Tongue (tissue), 3 donors: ENCODE measurements at places on chromosomes 6 and 20. TPM values are rescaled to one million over a fixed set of nuclear protein-coding genes. Genes with fewer than 3 reads are reported as not detected.
A peak's percentile ranks its signal among the peaks of the same experiment; 100 is the strongest.

DNA sequence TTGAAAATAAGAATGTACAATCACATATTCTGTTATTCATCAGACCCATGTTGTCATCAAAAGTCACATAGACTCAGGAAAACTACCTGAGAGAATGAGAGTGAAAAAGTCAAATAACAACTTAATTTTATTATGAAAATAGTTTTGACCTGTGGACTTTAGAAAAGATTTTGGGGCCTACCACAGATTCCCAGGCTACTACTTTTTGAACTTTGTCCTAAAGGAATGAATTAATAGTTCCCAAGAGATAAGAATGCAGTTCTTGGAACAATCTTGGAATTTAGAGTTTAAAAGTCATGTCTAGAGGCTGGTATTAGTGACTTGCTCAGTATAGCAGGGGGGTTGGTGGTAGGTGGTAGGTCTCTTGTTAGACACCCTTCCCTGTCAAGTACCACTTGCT, 3.3 kb downstream of the TAF8 start:
- DNase-seq, result no peak

GRCh38 chr6:145327586-145327985, 407.7 kb downstream of the EPM2A start:
- DNase-seq, result no peak

DNA sequence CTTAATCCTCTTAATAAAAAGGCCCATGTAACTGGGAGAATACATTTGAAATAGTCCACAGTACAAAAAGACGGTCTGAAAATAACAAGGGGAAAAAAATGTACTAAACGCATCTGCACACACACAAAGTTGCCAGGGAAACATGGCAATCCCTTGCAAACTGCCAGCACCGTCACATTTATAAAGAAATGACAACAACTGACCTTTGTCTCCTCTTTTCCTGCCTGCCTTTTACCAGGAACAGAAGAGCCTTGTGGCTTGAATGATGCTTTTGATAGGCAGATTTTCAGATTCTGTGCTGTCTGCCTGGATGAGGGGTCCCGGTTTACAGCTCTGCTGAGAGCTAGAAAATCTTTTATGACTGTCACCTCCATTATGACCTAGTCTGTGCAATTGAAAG, 308.6 kb upstream of the ZFP64 start:
- DNase-seq, result peak; percentile 25

- DNase-seq, result peak; percentile 13
Measured at GRCh38 chr20:10524643-10525042, 89.5 kb downstream of the SLX4IP start.

- no peak for DNase-seq
Measured at GRCh38 chr6:88422831-88423230, 256.7 kb upstream of the CNR1 start.

GRCh38 chr6:28929887-28930620, 6.3 kb upstream of the TRIM27 start:
- no peak for DNase-seq

DNA sequence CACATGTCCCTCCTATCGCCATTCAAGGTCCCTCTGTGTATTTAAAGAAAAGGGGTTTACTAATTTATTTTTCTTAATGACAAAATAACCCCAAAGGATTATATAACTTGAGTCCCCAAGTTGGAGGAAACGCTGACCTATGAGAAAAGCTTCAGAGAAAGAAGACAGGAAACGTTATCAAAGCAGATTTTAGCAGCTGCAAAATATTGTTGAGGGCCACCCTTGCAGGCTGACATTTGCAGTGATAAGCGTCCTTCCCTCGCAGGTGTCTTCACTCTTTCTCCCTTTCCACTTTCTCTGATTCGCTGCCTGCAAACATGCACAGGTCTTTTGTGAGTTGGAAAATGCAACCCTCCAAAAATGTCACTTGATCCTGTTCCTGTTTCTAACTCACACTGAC, 103.2 kb upstream of the RIPOR2 start:
- DNase-seq, result no peak

Gene TRAM2
- 20.2 TPM for total RNA-seq

Gene MOCS1
- total RNA-seq, result 13.7 TPM
